Caudate nucleus (tissue), 63 donors: ENCODE measurements at places on chromosomes 7 and 10.

DNA sequence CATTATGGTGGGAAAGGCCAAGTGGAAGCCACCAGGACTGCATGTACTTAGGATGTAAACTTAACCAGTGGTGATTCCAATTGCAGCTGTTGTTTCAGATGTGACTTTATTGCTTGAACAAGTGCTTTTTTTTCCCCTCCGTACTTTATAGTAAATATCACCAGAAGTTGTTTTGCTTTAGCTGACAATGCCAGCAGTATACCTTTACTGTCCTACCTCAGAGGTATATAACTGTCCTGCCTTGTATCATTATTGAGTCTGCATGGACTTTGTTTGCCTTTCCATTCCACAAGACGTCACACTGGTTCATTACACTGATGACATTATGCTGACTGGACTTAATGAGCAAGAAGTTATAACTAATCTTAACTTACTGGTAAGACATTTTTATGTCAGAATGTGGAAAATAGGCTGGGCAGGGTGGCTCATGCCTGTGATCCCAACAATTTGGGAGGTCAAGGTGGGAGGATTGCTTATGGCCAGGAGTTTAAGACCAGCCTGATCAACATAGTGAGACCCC is 77.1 kb upstream of the RAB18 start:
- no peak for DNase-seq

DNA sequence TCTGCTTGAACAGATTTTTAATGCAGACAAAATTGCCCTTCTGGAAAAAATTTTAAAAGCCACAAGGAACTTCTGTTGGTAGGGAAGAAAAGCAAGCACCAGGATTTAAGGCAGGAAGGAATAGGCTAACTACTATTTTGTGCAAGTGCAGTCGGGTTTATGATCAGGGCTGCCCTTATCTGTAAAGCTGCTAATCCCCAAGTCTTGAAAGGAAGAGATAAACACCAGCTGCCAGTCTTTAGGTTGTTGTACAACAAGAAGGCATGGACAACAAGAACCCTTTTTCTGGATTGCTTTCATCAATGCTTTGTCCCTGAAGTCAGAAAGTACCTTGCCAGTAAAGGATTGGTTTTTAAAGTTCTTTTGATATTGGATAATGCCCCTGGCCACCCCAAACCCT is 40.7 kb downstream of the RALA start:
- no peak for DNase-seq

DNA sequence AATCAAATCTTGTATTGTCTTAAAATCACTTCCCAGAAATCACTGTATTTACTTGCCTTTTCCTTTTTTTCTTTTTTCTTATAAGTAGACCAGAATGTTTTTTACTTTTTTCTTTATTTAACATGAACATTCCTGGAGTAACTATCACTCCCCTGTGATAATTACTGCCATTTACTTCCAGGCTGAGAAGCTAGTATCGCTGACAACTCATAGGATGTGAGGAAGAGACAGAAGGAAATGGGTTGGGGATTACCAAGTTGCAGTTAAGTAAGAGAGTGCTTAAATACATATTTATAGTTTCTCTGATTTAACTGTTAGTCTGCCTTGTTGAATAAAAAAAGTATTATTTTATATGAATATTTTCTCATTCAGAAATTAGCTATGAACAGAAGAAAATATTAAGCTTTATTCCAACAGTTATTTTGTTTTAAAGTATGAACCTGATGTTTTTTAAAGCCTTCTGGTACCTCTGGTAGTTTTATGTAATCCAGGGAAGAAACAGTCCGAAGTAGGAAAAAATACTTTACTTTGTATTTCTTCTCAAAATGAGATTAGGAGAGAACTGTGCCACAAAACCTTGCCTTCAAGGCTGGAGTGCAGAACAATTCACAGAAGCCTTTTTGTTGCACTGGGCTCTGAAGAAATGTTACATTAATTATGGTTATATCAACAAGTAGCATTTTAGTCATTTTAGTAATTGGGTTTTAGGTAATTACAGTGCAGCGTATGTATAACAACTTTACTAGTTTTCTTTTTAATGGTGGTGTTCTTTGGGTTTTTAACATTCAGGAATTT is 72.8 kb downstream of the SHOC2 start:
- DNase-seq: no peak

- DNase-seq: no peak
Observed at GRCh38 chr7:148260599-148260998, 330.0 kb upstream of the C7orf33 start.

- no peak for DNase-seq
Observed at GRCh38 chr10:103621783-103622125, 128.2 kb downstream of the NEURL1 start.

DNA sequence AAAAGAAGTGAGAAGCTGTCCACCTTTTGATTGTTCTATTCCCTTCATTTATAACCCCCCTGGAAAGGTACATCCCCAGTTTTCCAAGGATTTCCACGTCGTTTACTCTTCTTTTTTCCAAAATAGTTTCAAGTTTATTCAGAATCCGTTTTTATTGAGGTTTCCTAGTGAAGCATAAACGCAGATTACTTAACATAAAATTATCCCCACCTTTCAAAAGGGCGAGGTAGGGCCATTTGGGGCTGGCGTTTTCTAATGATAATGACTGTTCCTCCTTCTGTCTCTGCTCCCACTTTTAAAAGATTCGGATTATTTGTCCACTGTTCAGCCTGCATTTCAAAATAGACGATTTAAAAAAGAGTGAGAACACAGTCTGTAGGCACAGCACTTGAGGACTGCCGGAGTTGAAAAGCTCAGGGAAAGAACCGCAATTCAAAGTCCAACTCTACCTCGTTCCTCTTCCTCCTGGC is 165.2 kb upstream of the PPP1R3A start:
- DNase-seq: no peak

DNA sequence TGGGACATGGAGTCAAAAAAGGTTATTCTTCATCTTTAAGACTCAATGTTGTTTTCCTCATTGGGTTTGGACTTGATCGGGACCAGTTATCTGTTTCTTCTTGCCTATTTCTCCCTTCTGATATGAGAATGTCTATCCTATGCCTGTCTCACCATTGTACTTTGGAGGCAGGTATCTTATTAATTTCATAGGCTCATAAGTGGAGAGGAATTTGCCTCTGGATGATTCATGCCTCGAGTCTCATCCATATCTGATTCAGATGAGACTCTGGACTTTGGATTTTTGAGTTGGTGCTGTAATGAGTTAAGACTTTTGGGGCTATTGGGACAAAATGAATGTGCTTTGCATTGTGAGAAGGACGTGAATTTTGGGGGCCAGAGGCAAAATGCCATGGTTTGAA is 36.2 kb upstream of the CCDC7 start:
- DNase-seq: no peak

DNA sequence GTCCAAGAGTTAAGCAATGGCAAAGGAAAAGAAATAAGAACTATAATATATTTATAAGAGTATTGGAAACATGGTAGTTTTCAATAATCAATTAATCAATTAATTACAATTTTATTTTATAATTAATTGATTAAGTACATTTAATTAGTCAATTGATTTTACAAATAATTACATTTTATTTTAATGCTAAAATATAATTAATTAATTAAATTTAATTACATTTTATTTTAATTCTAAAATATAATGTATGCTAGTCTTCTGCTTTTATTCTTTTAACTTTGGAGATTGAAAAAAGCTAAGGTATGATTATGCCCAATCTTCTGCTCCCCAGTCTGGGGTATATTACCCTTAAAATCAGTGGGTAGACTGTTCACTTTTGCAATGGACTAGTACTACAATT is 686.8 kb upstream of the LRRTM3 start:
- DNase-seq: no peak

DNA sequence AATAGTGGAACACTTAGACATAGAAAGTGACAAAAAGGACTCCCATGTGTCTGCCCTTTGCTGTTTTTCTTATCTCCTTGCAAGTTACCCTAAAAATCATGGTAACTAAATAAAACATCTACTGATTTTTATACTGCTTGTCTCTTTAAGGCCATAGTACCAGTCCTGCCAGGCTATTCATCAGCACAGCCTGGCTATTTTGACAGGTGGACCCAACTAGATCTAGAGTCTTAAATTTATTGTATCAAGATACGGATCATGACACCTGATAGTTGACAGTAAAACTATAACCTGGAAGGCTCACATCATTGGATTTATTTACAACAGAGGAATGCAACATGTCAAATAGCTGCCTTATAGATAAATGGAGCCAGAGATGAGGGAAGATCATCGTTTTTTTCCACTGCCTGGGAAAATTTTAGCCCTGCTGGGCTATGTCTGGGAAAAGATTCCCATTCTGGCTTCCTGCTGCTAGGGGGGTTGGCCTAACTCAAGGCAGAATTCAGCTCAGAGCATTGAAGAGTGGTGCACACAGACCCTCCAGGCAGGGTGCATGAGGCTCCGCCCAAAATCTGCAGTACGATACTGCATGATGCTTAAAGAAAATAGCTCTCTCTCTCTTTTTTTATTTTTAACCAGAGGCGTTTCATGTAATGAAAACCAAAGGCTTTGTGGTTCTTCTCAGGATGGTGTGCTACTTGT is 292.0 kb upstream of the FZD8 start:
- no peak for DNase-seq

DNA sequence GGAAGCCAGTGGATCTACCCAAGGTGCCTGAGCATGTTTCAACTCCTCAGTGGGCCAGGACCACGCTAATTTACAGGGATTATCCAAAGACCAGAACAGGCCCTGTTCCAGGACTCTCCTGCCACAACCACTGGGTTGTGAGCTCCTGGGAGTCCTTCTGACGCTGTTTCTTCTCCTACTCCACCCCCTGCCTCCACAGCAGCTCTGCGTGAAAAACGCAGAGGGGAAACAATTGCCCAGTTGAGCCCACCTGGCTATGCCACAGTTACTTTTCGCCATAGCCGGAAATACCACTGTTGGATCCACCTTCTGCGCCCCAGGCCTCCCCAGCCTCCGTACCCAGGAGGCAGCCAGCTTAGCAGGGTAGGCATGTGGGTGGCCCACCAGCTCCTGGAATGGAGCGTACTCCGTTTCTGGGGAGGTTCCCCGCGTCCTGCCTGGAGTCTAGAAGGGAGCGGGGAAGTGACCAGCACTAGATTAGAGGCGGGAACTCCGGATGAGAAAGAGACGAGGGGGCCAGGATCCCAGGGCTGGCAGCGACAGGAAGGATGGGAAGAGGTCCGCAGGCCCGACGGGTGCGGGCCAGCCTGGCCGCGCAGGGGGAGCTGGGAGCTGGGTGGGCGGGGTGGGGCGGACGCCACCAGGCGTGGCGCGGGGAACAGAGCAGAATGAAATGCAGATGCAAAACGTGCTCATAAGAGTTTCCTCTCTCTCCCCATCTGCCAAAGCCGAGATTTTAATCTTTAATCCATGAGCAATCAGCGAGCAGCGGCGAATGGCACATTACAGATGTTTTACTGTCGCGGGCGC is 32.1 kb upstream of the PAX2 start:
- no peak for DNase-seq

DNA sequence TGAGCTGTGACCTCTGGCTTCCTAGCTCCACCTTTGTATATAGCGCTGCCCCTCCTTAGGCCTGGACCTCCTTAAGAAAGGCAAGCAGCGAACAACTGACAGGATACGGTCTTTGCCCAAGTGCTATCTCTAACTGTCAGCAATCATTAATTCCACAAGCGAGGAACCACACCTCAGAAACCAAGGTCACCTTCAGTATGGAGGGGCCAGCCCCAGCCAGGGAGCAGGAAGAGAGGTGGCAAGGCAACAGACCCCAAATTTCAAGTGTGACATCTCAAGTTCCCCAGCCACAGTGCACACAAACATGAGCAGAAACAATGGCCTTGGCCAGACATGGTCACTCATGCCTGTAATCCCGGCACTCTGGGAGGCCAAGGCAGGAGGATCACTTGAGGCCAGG is 4.8 kb upstream of the AOC1 start:
- no peak for DNase-seq

DNA sequence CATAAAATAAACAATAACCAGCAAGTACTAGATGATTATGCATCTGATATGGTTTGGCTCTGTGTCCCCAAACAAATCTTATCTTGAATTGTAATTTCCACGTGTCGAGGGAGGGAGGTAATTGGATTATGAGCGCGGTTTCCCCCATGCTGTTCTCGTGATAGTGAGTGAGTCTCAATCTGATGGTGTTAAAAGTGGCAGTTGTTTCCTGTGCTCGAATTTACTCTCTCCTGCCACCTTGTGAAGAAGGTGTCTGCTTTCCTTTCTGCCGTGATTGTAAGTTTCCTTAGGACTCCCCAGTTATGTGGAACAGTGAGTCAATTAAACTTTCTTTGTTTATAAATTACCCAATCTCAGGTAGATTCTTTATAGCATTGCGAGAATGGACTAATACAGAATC is 15.1 kb downstream of the CNTNAP2 start:
- DNase-seq: no peak

- DNase-seq: no peak
Observed at GRCh38 chr10:113216102-113216501, 266.1 kb downstream of the TCF7L2 start.

- DNase-seq: no peak
Observed at GRCh38 chr10:25748509-25748908, 185.5 kb upstream of the MYO3A start.

DNA sequence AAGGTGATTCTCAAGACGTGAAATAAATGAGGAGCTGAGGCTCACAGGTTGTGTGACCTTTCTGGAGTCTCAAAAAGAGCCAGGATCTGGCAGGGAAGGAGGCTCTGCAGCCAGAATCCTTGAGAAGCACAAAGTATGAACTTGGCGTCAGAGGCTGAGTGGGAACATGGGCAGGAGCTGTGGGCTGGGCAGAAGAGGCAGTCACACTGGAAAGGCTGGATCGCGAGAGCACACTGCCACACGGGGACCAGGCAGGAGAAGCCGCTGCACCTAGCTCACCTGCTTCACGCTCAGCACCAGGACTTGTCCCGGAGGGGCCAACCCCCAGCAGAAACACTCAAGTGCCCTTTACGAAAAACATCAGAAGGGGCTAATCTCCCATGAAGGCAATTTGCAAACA is 535.0 kb downstream of the TNS3 start:
- no peak for DNase-seq

DNA sequence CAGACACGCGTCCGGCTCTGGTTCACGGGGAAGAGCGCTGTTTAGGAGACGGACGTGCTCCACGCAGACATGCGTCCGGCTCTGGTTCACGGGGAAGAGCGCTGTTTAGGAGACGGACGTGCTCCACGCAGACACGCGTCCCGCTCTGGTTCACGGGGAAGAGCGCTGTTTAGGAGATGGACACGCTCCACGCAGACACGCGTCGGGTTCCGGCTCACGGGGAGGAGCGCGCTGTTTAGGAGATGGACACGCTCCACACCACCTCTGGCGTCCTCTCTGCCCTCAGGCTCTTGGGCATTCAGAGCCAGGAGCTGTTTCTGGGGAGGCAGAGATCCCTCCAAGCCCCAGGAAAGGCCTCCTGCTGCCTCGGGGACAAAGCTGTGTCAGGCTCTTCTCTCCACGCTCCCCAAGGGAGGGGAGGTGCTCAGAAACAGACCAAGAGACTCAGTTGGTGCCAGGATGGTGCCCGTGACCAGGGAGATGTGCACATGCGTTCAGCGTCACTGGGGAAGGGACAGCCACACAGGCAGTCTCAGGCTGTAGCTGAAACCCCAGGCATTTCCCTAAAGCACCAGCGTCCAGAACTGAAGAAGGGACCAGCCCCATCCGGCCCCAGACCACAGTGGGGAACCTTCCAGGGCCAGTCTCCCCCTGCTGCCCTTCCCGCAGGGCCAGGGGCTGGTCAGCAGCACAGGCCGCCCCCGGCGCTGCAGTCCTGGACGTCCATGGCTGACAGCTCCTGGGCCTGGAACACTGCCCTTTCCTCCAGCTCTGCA is 175.6 kb downstream of the ELFN1 start:
- DNase-seq: no peak
